ENCODE measurements at places on chromosomes 6 and 20. TPM values are rescaled to one million over a fixed set of nuclear protein-coding genes. Genes with fewer than 3 reads are reported as not detected.

The SEMG1 gene
- total RNA-seq = not detected

The ESF1 gene
- 10.1 TPM for total RNA-seq

The PDE10A gene
- total RNA-seq = 0.24 TPM

The GJA1 gene
- total RNA-seq = 9.6 TPM

The STMND1 gene
- total RNA-seq = not detected

The LGSN gene
- total RNA-seq = not detected

The SLC52A3 gene
- total RNA-seq = 1.2 TPM

The DLK2 gene
- total RNA-seq = 0.20 TPM

The RHAG gene
- 0.26 TPM for total RNA-seq

The FOXQ1 gene
- total RNA-seq = not detected

The ZNF512B gene
- 5.7 TPM for total RNA-seq

The EDN3 gene
- 0.16 TPM for total RNA-seq

The FNDC11 gene
- total RNA-seq = not detected

The IRF4 gene
- total RNA-seq = 0.56 TPM

The MTFR2 gene
- not detected for total RNA-seq

The DNAJC5 gene
- total RNA-seq = 18.5 TPM

The FNDC1 gene
- total RNA-seq = 0.31 TPM

The C6orf141 gene
- 7.8 TPM for total RNA-seq

The AVP gene
- not detected for total RNA-seq

The MCCD1 gene
- total RNA-seq = not detected

The CNKSR3 gene
- 4.6 TPM for total RNA-seq

The CNBD2 gene
- 6.4 TPM for total RNA-seq

The LBP gene
- 1.4 TPM for total RNA-seq

The SYCP2 gene
- total RNA-seq = 0.51 TPM

The THBS2 gene
- total RNA-seq = 3.6 TPM

The ZSCAN31 gene
- 14.1 TPM for total RNA-seq

The ARMC12 gene
- total RNA-seq = not detected

The CCDC170 gene
- 0.05 TPM for total RNA-seq

The PDYN gene
- total RNA-seq = not detected

Measured in gastrocnemius medialis (tissue), 4 donors.